Urinary bladder (tissue), 4 donors: ENCODE measurements at places on chromosomes 1 and 21.

DNA sequence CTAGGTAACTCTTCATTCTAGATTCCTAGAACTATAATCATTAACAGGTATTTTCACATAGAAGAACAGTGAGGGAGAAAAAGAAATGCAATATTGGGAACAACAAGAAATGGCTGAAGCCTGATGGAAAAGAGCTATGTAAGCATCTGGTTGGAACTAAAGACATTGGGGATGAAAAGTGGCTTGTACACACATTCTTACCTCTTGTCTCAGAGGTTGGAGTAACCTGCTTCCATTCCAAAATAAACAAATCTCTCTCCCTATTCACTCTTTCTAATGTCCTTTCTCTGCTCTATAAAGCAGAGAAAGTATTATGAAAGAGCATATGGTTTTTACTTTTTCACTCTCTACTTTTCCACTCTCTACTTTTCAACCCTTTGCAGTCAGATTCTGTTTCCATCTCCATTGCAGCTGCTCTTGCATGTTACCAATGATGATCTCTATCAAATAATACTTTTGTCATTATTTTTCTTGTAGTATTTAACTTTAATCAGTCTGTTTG is 37.5 kb downstream of the CMPK1 start:
- no peak for DNase-seq

GRCh38 chr1:29410476-29410875 is 174.2 kb downstream of the PTPRU start:
- DNase-seq = no peak

GRCh38 chr1:4071653-4072052 is 171.6 kb upstream of the C1orf174 start:
- DNase-seq = no peak

GRCh38 chr1:89254658-89255287 is 17.9 kb downstream of the GBP5 start:
- no peak for DNase-seq
